ENCODE measurements at places on chromosomes 16 and 17. TPM values are rescaled to one million over a fixed set of nuclear protein-coding genes. Genes with fewer than 3 reads are reported as not detected.

- DNase-seq: no peak
Observed at GRCh38 chr16:16982614-16983013, 488.1 kb downstream of the XYLT1 start.

- DNase-seq: no peak
Observed at GRCh38 chr17:44223541-44224071, 4.1 kb upstream of the UBTF start.

- no peak for DNase-seq
Observed at GRCh38 chr16:22971346-22971924, 157.5 kb downstream of the HS3ST2 start.

GRCh38 chr16:70701596-70701995 is 15.7 kb upstream of the MTSS2 start:
- no peak for DNase-seq

DNA sequence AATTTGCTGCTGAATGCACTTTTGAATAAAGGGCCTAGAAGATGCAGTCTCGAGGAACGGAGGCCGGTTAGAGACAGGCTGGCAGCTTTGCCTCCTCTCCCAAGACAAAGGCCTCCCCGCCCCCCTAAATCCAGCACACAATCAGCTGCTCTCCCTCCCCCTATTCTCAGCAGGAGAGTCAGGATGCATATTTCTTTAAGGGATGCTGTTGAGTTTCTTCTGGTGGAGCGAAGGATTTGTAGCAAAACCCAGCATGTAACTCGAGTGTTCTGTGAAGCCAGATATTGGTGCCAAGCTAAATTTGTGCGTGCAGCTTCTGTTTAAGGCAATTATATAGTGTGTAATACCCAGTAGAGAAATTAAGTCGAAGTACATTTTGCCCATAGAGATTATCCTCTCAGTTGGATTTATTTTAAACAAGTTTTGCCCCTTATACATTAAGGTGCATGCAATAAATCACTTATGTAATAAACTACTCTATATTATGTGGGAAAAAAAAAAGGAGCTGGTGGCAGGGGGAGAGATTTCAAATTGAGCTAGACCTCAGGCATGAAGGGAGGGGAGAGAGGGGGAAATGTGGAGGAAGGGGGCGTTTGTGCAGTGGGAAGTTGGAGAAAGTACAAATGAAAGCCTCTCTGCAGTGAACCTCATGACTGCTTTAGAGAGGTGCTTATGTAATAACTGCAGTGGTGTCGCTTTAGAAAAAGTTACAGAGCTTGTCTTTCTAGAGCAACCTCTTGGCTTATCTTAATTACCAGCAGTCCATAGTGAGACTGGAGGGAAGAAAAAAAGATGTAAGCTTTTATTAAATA is 599.2 kb downstream of the MAF start:
- DNase-seq: no peak

GRCh38 chr17:2563061-2563460 is 30.4 kb upstream of the PAFAH1B1 start:
- DNase-seq: no peak

GRCh38 chr16:82092711-82093110 is 57.7 kb downstream of the HSD17B2 start:
- DNase-seq: peak; percentile 27

- DNase-seq: no peak
Observed at GRCh38 chr17:4204710-4205173, 59.0 kb downstream of the ANKFY1 start.

DNA sequence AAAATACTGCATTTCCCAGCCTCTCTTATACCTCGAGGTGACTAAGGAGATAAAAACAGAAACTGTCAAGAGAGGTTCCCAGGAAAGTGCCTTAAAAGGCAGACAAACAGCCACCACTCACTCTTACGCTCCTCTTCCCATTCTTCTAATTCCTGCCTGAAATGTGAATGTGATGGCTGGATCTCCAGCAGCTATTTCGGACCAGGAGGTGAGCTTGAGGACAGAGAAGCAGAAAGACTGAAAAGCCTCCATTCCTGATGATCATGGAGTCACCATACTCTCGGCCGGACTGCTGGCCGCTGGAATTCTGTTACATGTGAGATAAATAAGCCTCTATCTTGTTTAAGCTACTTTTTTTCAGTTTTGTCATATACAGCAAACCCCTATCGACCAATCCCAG is 41.4 kb upstream of the ABR start:
- DNase-seq: no peak

DNA sequence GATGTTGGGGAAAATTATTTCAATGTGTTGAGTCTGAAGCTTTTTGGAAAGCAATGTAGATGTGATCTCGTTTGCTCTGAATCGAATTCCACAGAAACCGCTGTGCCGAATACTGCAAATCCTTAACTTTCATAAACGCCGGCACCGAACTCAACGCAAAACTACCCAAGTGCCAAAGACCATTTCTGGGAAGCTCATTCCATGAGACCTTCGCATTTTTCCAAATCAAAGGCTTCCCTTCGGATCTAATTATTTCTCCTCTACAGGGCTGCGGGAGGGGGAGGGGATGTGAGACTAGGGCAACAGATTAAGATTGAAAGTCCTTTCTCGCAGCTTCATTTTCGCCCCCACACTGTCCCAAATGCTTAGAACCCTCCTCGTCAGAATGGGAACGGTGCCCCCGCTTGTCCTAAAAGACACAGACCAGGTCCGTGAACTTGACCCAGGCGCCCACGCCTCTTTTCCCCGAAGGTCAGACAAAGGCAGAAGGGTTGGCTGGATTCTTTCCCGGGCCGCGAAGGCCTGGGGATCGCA is 4.0 kb downstream of the PRAC1 start:
- no peak for DNase-seq

The UMOD gene
- not detected for total RNA-seq

The TBC1D3K gene
- not detected for total RNA-seq

The TLCD3A gene
- total RNA-seq: 37.7 TPM
